ENCODE measurements at places on chromosomes 13 and 19. TPM values are rescaled to one million over a fixed set of nuclear protein-coding genes. Genes with fewer than 3 reads are reported as not detected.

Gene ZNF329
- polyA plus RNA-seq: 8.4 TPM

Gene IQCN
- 0.82 TPM for polyA plus RNA-seq

Gene ZNF570
- 2.4 TPM for polyA plus RNA-seq

Gene ICAM1
- polyA plus RNA-seq: 16.3 TPM

- DNase-seq: no peak
Observed at GRCh38 chr13:81275666-81276258, 934.8 kb upstream of the SPRY2 start.

- no peak for DNase-seq
Observed at GRCh38 chr19:57324992-57325391, 4.7 kb downstream of the ZNF543 start.

DNA sequence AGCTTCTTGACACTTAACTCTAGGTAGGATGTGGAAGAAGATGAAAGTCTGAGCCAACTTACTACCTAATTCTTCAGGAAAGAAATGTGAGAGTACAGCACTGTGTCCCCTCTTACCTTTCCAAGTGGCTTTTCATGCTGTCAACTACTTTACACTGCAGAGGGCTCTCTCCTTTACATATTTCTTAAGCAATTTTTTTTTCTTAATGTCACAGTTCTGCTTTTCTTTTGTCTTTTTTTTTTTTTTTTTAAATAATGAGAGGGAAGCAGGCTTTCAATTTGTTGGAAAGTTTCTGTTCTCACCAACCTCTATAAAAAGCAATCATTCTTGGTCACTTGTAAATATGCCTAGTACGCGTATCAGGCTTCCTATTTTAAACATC lies 212.7 kb upstream of the MIR17HG start:
- no peak for DNase-seq

GRCh38 chr13:37187105-37187504 lies 81.6 kb upstream of the CSNK1A1L start:
- DNase-seq: no peak

DNA sequence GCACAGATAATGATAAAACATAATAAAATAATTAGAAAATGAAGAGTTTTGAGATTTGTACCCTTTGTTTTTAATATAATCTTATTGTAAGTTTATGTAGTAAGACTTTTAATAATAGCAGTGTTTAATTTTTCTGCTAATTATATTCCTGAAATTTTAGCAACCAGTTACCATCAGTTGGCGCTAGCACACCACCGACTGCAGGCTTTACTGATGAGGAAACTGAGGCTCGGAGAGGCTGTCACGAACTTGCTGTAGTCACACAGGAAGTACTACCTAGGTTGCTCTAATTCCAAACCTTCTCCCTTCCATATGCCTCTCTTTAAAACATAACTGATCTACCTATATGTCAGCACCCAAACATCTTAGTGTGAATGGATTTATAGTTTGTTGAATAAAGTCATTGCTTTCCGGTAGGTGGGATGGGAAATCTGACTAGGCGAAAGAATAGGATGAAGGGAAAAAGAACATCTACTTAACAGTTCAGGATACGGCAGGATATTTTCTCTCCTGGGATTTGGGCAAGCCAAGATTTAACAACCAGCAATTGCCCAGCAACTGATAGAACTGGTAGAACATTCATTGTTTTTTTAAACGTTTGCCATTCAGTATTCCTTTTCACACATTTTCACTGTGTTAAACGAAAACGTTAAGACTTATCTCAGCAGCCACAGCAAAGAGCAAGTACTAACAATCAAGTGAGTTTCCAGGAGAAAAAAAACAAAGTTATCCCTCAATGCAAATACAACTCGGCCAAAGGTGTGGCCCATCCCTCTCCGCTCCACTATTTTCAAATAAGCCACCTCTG lies 822 bp upstream of the RFXAP start:
- no peak for DNase-seq

DNA sequence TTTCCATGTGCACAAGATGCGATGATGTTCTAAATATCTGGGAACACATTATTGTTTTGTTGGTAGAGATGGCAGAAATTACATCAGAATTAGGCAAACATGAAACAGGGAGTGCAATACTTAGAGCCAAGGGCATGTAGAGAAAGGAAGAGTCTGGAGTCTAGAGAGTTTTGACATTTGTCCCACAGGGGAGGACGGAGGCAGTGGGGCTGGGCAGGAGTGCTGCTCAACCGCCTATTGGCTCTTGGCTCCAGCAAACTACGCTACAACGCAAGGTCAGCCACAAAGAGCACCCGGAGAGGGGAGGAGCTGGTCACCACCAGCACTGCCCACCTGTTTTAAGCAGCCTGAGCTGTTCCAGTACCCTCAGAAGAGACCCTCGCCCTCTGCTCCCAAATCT lies 108.3 kb downstream of the ABCC4 start:
- DNase-seq: no peak

- DNase-seq: no peak
Observed at GRCh38 chr19:41941410-41942202, 13.4 kb upstream of the ERFL start.

DNA sequence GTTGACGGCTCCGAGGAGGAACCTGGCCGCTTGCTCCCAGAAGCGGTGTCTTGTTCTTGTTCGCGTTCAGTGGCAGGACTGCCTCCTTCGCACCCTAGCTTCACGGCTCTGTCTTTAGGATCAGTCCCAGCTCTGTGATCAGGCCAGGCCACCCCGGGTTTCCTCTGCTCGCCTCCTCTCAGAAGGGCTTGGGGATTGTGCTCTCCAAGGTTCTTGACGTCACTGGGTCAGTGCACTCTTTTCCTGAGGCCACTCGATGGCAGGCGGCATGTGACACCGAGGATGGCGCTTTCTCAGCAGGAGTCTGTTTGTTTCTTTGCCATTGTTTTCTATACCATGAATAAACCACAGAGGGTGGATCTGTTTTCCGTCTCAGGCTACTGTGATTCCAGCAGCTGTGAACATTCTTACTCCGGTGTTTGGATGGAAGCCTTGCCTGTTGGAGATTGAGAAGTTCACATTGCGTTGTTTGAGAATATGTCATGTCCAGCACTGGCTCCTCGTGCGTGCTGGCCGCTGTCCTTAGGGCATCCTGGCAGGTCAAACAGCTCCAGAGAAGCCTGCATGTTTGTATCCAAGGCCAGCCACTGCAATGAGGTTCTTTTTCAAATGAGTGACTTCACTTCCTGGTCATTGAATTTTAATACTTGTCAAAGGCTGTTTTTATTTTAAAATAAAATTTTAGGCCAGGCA lies 44.5 kb downstream of the SLC7A9 start:
- DNase-seq: no peak

GRCh38 chr13:53873558-53873957 lies 844.9 kb downstream of the OLFM4 start:
- no peak for DNase-seq

- DNase-seq: no peak
Observed at GRCh38 chr19:19480688-19481087, 34.7 kb downstream of the TSSK6 start.

Data from kidney (tissue), 22 donors.